KG1 (cell line): ENCODE measurements at places on chromosomes 6 and 20.

GRCh38 chr20:3689978-3690377 lies 8.2 kb upstream of the ADAM33 start:
- DNase-seq = no peak

DNA sequence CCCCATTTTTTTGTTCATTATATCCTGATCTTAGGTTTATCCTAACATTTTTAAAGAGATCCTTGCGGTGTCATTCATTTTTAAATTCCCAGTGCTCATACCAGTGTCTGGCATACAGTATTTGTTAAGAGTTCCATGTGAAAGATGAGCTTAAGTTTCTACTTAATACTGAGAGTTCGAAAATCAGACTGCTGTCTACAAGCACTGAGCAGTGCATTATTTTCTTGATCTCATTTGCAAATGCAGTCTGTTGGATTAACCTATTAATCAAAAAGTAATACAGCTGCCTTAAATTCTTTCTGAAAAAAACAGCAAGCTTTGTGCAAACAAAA lies 663 bp downstream of the COQ3 start:
- DNase-seq = no peak

GRCh38 chr6:48151142-48151541 lies 40.1 kb upstream of the PTCHD4 start:
- no peak for DNase-seq

DNA sequence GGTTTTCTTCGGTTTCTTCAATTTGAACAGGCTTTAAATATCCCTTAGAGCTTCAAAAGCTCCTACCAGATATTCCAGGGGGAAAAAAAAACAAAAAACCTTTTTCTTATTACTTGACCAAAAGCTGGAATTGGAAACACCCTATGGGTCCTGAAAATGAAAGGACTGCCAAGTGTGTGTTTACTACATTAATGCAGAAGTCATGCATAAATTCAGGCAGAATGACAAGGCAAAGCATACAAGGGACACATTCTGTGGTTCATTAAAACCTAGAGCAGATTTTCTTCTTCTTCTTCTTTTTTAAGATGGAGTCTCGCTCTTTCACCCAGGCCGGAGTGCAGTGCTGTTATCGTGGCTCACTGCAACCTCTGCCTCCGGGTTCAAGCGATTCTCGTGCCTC lies 119.1 kb downstream of the GMDS start:
- no peak for DNase-seq

- no peak for DNase-seq
Measured at GRCh38 chr20:32077190-32077589, 25.1 kb downstream of the HCK start.
